ENCODE measurements at places on chromosomes 11 and 22. TPM values are rescaled to one million over a fixed set of nuclear protein-coding genes. Genes with fewer than 3 reads are reported as not detected.

WT1 gene
- total RNA-seq: not detected

NCAM1 gene
- total RNA-seq: 1.0 TPM

DNA sequence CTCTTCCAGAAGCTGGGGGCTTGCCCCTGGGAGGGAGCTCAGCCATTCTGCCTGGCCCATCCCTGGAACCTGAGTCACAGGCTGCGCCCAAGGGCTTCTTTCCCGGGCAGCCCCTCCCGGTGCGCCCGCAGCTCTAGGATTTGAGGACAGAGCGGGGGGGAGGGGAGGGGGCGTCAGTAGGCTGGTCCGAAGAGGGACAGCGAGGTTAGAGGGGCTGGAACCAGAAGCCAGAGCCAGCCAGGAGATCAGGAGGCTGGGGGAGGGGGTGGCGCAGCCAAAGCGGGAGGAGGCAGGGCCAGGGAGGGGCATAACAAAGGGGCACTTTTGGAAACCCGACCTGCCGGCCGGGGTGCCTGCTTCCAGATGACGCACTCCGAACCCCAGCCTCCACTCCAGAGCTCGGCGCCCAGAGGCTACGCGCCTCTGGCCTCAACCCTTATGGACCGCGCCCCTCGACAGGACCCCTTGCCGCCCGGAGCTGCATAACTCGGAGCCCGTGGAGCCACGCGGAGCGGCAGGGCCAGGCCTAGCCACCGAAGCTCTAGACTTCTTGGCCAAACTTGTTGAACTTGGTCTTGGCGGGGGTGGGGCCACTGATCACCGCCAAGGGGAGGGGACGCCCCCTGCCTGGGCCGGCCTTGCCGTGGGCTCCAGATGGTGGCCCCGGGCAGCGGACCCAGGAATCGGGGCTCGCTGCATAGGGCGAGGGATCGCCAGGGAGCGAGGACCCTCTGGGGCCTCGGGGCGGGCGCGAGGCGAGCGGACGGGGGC is 744 bp downstream of the PACSIN3 start:
- no peak for DNase-seq

DNA sequence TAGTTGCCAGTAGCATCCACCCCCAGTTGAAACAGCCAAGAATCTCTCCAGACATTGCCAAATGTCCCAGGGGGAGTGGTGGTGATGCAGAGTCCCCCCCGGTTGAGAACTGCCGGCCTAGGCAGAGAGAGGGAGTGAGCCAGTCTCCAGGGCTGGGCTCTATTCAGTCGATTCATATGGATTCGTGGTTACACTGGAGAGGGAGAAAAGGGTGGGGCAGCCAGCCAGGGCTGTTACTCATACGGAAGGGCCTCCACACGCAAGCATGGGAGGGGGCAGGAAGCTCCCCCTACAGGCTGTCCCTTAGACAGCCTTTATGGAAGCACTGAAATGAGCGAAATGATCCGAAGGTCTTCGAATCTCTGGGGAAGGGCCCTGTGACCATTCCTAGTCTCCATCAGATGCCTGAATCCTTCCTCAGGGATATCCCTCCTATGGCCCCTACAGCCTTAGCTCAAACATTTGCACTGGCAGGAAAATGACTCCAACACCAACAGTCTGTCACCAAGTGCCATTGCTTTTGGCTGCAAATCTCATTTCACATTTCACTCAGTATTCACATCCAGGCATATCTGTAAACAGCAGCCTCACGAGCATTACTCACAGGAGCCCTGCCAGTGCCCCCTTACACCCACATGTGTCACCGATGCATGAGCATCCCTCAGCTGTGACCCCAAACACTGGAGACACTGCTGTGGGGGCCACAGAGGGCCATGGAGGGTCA is 18.4 kb upstream of the TLCD5 start:
- DNase-seq: no peak

- DNase-seq: no peak
These were observed 2.0 kb downstream of the ANO3 start for GRCh38 chr11:26333906-26334305.

DNA sequence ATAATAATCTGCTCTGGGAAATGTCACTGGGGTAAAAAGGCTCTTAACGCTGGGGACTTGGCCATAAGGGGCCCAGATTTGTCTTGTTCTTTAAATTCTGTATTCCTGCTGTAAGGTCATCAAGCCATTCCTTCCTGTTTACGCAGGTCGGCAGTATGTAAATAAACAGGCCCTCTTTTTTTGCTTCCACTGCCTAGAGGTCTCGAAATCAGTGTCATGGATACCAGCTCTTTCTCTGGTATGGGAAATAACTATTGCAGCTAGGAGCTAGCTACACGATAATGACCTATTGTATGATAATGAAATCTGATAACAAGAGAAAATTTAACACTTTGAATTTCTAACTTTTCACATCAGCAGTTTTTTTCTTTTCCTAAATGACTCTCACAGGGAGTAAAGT is 209.2 kb upstream of the NARS2 start:
- DNase-seq: no peak

DNA sequence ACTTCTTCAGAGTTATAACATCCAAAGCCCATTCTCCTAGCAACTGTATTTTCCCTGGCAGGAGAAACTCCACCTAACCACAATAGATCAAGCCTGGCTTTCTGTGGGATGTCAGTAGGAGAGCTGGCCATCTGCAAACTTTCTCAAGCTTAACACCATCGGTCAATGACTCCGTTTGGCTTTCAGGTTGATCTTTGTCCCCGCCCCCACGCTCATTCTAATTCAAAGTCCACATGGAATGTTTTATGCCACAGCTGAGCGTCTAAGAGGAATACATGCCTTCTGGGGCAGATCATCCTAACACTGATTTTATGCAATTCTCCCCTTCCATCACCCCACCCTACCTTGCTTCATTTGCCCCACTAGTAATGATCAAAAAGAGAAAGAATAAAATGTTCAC is 4.8 kb downstream of the GVQW3 start:
- DNase-seq: no peak

GRCh38 chr11:18728658-18729057 is 2.7 kb upstream of the IGSF22 start:
- DNase-seq: no peak

GRCh38 chr22:37211866-37212173 is 457 bp downstream of the SSTR3 start:
- DNase-seq: no peak
